ENCODE measurements at places on chromosomes 12 and 14. TPM values are rescaled to one million over a fixed set of nuclear protein-coding genes. Genes with fewer than 3 reads are reported as not detected.

- no peak for DNase-seq
- H3K4me3 ChIP-seq, result no peak overlapping the region
- no peaks in the 10 kb centered on the region for H3K4me1 ChIP-seq
- no peaks in the 10 kb centered on the region for H3K27me3 ChIP-seq
- H3K36me3 ChIP-seq, result no peaks in the 10 kb centered on the region
These were observed 212.4 kb upstream of the C14orf180 start for GRCh38 chr14:104366931-104367865.

DNA sequence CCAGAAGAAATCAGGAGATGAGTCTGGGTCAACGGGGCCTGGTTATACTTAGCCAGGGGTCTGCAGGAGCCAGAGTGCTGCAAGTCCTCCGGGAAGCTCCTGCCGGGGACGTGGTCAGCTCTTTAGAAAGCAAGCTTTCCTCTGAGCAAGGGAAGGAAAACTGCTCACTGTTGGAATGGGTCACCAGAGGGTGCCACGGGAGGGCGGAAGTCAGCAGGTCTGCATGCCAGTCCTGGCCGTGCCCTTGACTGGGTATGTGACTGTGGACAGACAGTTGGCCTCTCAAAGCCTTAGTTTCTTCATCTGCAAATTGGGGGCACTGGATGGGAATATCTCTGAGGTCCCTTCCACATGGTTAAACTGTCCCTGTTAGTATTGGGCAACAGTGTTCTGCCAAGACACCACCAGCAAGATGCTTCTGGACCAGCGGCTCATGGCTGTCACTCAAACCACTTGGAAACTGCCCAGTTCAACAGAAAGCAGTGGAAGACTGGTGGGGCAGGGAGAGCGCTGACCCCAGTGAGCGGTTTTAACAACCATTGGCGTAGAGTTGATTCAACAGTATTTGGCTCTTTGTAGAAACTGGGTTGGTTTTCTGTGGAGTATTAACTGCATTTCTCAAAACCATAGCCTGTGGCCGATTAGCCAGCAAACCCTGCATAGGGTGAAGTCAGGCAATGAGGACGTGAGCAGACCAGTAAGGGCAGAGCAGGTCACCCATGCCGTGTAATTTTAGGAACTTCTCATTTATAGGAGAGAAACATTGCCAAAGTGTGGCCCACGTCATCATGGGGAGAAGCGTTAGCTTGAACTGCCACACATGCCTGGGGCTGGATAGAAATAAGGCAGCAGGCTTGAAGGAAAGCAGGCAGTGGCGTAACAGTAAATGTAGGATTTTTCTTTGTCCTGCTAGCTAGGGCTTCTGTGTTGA lies 163.9 kb upstream of the PRMT8 start:
- no peak overlapping the region for H3K4me3 ChIP-seq
- H3K27me3 ChIP-seq, result peaks cover 13% of the 10 kb centered on the region
- no peaks in the 10 kb centered on the region for H3K36me3 ChIP-seq
- no peak overlapping the region for H3K27ac ChIP-seq

Gene NABP2
- polyA plus RNA-seq, result 97.9 TPM

DNA sequence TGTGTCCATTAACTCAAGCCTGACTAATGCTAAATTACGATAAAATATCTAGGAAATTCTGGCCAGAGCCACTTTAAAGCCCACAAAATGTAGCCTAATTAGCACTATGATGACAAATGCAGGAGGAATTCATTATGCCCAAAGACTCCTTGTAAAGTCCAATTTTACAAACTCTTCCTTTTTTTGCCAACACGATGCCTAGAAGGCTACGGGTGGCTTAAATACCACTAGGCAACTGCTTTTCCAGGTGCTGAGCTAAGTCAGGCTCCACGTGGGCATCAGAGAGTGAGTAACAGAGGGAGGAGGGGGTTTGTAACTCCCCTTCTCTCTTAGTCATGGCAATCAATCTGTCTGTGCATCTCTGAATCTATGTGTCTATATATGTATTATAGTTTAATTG lies 172.4 kb upstream of the NTF3 start:
- no peak overlapping the region for H3K4me3 ChIP-seq
- no peaks in the 10 kb centered on the region for H3K4me1 ChIP-seq
- no peaks in the 10 kb centered on the region for H3K27me3 ChIP-seq
- no peak for DNase-seq
- H3K27ac ChIP-seq, result no peak overlapping the region
- no peaks in the 10 kb centered on the region for H3K36me3 ChIP-seq

Gene NXPH4
- not detected for polyA plus RNA-seq

DNA sequence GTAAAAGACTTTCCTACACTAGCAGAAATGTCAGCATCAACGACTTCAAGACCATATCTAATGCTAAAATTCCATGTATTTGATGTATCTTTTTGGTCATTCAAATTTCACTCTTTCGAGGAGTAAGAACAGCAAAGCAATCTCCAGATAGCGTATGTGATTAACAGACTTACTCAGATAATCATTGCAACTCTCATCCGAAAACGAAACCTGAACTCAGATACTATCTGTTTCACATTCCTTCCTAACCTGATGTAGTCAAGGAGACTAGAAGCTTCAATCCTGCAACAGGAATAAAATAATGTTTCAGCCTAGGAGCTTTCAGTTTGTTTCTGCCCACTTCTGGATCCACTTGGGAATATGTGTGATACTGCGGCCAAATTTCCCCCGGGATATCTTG lies 286.3 kb downstream of the NUAK1 start:
- no peaks in the 10 kb centered on the region for H3K36me3 ChIP-seq
- DNase-seq, result no peak
- no peaks in the 10 kb centered on the region for H3K27me3 ChIP-seq
- H3K4me3 ChIP-seq, result no peak overlapping the region
- no peaks in the 10 kb centered on the region for H3K4me1 ChIP-seq

Gene DNAI7
- 0.15 TPM for polyA plus RNA-seq

GRCh38 chr14:90969531-90970166 lies 90.8 kb downstream of the RPS6KA5 start:
- no peaks in the 10 kb centered on the region for H3K36me3 ChIP-seq
- H3K27ac ChIP-seq, result no peak overlapping the region
- no peak for DNase-seq
- H3K27me3 ChIP-seq, result no peaks in the 10 kb centered on the region
- H3K4me1 ChIP-seq, result peaks cover 13% of the 10 kb centered on the region

DNA sequence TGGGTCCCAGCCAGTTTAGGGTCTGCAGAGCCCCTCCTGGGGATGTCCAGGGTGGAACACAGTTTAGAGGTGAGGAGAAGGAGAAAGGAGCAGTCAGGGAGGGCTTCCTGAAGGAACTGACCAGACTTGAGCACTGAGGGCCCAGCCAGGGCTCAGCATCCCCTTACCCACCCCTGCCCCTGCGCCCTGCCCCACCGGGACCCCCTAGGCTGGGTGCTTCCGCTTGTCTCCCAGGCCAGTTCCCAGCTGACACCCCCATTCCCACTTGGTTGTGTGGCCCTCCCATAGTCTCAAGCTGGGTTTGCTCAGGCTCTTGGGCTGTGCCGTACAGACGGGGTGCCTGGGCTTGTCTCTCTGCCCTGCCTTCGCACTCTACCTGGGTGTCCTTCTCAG lies 26.3 kb upstream of the KIF26A start:
- H3K36me3 ChIP-seq, result no peaks in the 10 kb centered on the region
- no peak overlapping the region for H3K27ac ChIP-seq
- no peak overlapping the region for H3K4me3 ChIP-seq
- no peaks in the 10 kb centered on the region for H3K4me1 ChIP-seq
- no peaks in the 10 kb centered on the region for H3K27me3 ChIP-seq
- DNase-seq, result no peak

Gene TAS2R7
- not detected for polyA plus RNA-seq

DNA sequence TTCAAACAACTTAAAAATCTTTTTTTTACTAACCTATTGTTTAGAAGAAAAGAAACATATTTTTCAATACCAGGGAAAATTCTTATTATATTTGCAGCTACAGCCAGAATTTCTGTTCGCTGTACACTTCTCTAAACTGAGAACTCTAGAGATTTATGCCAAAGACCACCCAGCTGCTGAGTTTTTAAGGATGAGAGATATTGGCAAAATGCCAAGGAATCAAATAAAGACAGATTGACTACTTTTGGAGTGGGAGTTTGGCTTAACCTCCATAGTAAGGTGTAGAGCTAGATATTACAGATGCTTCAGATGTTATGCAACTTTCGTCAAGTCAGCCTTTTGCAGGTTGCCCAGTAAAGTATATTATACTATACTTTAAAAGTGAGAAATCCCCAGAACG lies 71.8 kb downstream of the TTLL5 start:
- H3K27me3 ChIP-seq, result no peaks in the 10 kb centered on the region
- peaks cover 5% of the 10 kb centered on the region for H3K36me3 ChIP-seq
- DNase-seq, result no peak
- no peak overlapping the region for H3K4me3 ChIP-seq

Gene PAWR
- 18.5 TPM for polyA plus RNA-seq

DNA sequence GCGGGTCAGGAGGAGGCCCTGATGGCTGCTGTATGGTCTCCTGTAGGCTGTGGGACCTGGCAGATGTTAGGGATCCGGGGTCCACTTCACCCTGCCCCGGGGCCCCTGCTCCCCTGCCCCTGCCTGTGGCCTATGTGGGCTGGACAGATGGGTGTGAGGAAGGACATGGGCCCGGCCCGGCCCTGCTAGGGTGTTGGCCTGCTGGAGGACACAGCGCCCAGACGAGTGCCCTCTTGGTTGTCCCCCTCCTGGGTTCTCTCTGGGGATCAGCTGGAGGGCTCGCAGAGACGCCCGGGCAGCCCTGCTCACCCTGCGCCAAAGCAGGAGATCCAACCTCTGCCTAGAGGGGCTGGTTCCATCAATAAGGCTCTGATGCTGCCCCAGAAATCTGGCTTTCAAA lies 36.2 kb downstream of the BEGAIN start:
- DNase-seq, result no peak
- no peaks in the 10 kb centered on the region for H3K4me1 ChIP-seq
- no peaks in the 10 kb centered on the region for H3K36me3 ChIP-seq
- no peak overlapping the region for H3K4me3 ChIP-seq
- H3K27ac ChIP-seq, result no peak overlapping the region

Gene FOXA1
- not detected for polyA plus RNA-seq

Gene RAPGEF3
- 0.27 TPM for polyA plus RNA-seq
